ENCODE measurements at places on chromosomes 12 and 14.

GRCh38 chr14:77554816-77555599, 56.4 kb upstream of the ISM2 start:
- no peak for DNase-seq

DNA sequence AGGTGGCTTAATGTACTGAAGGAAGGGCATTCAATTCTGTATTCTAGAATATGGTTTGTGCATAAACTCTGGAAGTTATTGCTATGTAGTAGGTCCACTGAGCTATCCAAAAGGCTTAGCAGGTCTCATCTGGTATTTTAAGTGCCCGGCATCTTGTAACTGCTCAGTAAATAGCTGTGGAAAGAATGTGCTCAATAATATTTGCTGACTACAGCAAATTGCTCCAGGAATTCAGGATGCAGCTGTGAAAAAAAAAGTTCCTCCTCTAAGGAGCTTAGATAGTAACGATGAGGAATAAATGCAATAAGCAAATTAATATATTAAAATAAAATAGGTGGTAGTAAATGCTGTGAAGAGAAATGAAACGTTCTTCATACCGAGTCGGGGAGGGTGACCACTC, 857.1 kb downstream of the AACS start:
- DNase-seq = no peak

GRCh38 chr12:114265036-114265435, 140.9 kb downstream of the TBX5 start:
- DNase-seq = no peak

- DNase-seq = no peak
Observed at GRCh38 chr12:42298887-42299286, 27.0 kb downstream of the ZCRB1 start.

DNA sequence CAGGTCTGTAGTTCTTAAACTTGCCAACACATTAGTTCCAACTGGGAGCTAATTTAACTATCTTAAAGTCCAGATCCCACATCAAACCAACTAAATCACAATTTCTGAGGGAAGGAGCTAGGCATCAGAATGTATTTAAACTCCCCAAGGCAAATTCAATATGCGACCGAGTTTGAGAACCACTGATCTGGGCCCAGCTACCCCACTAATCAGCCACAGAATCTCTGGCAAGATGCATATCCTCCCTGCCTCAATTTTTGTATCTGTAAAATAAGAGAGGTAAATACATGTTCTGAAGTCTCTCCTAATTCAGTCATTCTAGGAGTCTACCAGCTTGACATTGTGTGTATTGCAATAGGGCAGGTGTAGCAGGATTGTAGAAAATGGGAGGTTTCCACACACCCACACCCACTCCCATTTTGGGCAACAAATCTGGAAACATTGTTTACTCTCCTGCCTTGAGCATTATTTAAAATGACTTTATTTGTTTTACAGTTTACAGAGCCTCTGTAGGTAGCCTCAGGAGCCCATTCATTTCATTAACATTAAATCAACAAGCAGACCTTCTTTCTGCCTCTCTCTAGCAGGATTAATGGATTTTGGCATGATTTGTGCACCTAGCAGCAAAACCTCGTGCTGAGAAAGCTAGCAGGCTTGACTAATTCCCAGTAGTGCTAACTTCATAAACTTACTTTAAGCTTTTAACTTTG, 15.6 kb downstream of the LGR5 start:
- DNase-seq = no peak

DNA sequence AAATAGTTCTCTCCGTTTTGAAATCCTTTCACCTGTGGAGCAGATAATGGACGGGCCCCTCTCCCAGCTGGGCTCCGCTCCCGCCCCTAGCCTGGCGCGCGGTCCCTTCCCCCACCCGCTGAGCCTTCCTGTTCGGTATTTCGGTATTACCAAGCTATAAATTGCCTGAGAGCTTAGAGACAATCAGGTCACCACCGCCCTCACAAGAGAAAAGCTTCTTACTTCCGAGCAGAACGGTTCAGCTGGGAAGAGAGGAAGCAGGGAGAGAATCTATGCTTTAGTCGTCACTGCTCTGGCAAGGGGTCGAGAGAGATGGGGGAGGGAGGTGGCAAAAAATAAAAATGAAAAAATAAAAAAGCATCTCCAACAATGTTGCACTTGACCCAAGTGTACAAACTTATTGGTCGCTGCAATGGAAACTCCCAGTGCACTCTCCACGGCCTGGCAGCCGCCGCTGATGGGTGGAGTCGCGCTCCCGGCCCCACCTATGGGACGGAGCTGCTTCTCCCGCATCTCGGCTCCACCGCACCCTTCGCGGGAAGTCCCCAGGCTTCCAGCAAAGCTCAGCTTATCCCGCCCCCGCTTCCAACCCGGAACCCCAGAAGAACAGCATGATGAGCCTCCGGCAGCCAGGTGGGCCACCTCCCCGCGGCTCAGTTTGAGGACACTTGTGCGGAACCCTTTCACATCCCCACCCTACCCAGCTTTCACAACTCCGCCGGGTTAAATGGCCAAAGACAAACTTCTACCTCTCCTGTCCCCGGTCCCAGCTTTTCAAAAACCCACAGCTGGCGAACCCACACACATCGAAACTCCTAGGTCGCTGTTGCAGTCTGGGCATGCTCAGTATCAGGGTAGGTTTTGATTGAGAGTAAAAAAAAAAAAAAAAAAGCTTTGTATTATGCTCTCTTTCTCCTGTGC, 832 bp upstream of the SYT1 start:
- DNase-seq = no peak

DNA sequence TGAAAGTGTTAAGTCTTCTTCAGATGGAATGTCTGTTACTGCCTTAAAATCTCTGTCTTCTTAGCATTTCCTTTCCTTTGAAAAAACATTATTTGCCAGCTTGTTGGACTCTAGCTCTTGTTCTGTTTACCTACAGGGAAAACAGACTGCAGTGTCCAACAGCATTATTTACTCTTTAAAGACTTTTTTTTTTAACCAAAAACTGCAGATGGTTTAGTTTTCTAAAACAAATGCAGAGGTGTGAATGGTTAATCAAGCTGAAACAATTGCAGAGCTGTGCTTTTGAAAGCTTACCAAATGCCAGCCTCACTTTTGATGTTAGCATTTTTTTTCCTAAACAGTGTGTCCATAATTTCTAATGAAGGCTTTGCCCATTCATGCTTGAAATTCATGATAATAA, 323.3 kb downstream of the TMEM117 start:
- no peak for DNase-seq

- DNase-seq = no peak
Observed at GRCh38 chr12:2475984-2476383, 318.8 kb upstream of the FKBP4 start.

GRCh38 chr12:2698566-2698965, 96.2 kb upstream of the FKBP4 start:
- no peak for DNase-seq

GRCh38 chr14:75109877-75110276, 17.0 kb downstream of the NEK9 start:
- DNase-seq = no peak

GRCh38 chr12:108414021-108414420, 74.9 kb upstream of the CMKLR1 start:
- DNase-seq = no peak
